K562 (cell line): ENCODE measurements at places on chromosomes 7 and 10. TPM values are rescaled to one million over a fixed set of nuclear protein-coding genes. Genes with fewer than 3 reads are reported as not detected.

GRCh38 chr10:48701941-48702340 is 17.3 kb downstream of the WDFY4 start:
- no peak for DNase-seq

- no peak for DNase-seq
Measured at GRCh38 chr10:116112232-116113231, 160.5 kb downstream of the GFRA1 start.

DNA sequence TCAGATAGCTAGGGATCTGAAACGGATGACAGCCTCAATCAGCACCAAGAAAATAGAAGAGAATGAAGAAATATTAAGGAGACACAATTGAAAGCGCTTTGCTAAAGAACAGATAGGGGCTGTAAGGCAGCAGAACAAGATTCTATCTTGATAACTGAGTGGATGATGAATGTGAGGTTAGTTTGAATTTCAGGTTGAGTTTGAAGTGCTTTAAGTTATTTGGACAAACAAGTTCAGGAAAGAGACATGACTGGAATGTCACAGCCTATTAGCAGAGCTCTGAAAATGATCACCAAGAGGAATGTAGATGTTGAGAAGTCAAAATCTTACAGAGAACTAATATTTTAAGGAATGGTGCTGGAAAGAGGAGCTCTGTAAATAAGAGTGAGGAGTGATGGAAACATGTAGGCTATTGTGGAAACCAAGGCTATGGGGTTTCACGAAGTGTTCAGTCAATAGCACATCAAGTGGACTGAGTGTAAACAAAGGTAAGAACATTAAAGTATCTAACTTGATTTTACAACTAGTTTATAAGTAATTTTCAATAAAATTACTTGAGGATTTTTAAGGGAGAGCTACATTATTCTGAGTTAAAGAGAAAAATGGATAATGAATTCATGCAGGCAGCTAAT is 61.6 kb downstream of the MEST start:
- no peak for DNase-seq

DNA sequence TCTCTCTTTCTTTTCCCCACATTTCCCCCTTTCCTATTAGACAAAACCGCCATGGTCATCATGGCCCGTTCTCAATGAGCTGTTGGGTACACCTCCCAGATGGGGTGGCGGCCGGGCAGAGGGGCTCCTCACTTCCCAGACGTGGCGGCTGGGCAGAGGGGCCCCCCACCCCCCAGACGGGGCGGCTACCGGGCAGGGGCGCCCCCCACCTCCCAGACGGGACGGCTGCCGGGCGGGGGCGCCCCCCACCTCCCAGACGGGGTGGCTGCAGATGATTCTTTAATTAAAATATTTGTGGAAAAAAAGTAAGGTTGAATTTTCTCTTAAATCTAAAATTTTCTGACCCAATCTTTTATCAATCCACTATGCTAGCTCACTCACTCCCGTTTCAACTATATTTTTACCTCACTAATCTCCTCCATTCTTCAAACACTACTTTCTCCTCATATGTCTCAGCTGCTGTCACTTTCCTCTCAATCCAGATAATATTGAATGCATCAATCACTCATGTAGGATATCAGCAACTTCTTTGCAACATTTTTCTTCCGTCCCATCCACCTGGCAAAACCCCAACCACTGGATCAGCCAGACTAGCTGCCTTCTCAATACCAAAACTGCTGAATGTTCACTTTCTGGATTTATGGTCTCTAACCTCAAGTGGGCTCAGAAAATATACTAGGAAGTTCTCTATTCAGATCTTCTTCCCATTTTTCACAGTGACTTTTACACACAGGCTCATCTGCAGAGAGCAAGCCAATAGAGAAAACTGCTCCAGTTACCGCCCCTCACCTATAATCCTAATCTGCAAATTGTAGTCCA is 81.1 kb upstream of the TRIM24 start:
- no peak for DNase-seq

PLCE1 gene
- 0.02 and 0.04 TPM in 2 replicates for total RNA-seq
